Skin of body (tissue), 3 donors: ENCODE measurements at places on chromosomes 12 and 14. TPM values are rescaled to one million over a fixed set of nuclear protein-coding genes. Genes with fewer than 3 reads are reported as not detected.

Gene BEGAIN
- 1.4 TPM for total RNA-seq

DNA sequence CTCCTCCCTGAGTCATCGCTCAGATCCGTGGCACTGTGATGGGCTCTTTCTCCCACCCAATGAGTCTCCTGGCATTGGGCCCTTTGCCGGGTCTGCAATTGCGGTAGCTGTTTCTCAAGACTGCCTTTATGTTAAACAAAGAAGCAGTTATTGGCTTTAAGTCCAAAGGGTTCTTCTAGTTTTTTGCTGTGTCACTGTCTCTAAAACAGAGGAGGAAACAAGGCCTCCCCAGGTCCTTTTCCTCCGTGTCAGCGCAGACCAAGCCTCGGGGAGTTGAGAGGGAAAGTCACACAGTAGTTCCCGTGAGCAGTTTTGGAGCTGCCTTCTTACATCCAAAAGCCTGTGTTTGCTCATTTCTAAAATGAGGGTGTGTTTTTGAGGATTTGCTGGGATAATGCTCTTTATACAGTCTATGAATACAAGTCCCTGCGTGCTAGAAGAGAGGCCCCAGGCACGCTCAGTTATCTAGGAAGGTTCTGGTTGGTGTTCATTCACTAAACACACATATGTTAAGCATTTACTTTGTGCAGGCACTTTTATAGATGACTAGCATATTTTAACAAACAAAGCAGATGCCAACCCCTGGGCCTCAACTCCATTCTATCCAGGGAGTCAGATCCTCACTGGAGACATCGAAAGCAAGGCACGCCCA is 126.0 kb upstream of the PZP start:
- DNase-seq = peak; percentile 45

GRCh38 chr12:79934281-79935020 is 446 bp downstream of the PPP1R12A start:
- DNase-seq = peak; percentile 42

- no peak for DNase-seq
These were observed 42.2 kb upstream of the FOS start for GRCh38 chr14:75236467-75236866.
